Stimulated activated CD8-positive, alpha-beta memory T cell treated with anti-CD3 and anti-CD28 coated beads, Interleukin-4, amount 100 ng/mL, for 1 hour (primary cell): ENCODE measurements at places on chromosomes 2 and 18.

DNA sequence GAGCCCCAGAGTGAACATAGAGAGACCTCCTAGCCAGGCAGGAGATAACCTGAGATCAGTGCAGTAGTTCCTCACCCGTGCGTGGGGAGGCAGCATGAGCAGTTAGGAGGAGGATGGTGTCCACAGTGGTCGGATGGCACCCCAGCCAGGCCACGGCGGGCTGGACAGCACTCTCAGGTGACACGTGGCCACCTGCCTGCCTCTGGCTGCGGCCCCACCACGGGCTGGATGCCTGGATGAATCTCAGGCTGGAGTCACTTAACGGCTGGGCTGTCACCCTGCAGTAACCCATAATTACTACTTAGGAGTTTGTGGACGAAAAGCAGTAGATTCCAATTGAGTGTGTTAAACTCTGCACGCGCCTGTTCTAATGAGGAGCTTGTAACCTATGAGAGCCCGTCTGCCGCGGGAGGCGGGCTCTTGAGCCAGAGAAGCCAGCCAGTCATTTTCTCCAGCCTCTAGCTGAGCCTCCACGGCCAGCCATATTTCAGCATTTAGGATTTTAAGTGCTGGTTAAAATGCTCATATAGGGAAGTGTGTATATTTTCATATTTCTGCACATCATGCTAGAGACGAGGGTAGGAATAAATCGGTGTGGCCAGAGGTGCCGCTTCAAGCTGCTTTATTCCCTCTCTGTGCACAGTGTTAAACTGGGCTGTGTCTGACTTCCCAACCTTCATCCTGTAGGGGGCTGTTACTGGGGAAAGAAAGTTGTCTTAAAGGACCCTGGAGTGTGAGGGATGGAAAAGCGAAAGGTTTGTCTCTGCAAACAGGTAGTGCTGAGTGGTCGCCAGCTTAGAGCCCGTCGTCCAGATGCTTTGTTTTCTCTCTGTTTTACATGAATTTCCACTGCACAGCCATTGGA, 144.0 kb downstream of the GLI2 start:
- DNase-seq, result no peak

- no peak for DNase-seq
These were observed 244.1 kb upstream of the RBBP8 start for GRCh38 chr18:22688877-22689496.

DNA sequence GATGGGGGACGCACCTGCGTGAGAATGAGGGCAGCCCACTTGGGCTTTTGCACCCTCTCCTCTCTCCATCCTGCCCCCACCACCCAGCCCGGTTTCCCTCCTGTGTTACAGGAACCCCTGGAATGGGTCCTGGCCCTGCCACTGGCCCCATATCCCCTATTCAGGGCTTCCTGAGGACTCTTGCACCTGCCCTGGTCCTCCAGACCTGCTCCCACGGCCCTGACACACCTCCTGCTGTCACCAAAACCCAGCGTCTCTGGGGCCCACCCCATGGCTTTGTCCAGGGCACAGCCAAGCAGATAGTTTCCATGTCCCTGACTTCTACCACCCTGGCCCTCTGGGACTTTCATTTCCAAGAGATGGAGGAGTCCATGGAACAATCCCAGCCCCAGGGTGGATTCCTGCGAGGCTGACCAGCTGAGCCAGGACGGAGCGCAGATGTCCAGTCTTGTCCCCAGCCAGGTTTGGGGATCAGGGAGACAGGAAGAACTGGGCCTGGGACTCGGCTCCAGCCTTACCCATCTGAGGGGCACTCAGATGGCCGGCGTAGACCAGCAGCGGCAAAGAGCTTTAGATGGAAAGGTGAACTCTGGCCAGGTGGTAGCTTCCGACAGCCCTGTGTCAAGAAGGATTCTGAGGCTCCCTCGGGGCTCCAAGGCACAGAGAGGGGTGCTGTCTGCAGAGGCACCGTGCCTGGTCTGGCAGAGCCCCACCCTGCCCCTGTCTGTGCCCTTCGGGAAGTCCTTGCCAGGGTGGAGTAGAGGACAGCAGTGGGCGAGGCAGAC, 12.0 kb downstream of the GPR35 start:
- DNase-seq, result no peak

DNA sequence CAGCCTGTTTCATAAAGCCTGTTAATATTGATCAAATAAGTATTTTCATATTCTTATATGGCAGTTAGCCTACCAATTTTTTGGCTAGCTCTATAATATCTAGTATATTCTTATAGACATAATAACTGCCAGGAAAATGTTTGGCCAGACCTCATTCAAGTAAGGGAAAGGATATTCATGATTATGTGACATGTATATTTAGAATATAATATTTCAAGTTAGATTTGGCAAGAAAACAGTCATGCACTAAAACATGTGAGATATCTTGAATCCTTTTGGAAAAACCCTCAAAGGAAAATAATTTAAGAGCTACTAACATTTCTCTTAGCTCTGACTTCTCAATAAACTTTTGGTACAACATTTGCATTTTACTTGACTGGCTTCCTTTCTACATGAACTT, 694.1 kb downstream of the PLCL1 start:
- no peak for DNase-seq

GRCh38 chr2:9556121-9556743, 602 bp upstream of the ADAM17 start:
- peak; percentile 4 for DNase-seq

DNA sequence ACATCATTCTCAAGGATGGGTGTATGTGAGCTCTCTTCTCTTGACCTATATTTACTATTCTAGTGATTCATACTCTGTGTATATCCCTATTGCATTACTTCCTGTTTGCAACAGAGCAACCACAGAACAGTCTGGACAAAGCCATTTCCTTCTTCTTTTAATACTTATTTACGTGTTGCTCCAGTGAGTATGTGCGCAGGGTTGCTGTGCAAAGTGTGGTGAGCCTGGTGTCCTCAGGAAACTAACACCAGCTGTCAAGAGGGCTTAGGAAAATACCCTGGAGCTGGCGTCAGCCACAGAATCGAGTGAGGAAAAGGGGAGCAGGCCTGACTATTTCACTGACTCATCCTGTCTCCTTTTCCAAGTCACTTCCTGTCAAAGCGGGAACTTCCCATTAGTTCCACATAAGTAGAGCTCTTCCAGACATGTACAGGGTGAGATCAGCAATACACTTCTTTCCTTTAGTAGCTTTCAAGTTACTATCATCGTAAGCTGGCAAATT, 214.1 kb upstream of the COPS8 start:
- DNase-seq, result no peak

DNA sequence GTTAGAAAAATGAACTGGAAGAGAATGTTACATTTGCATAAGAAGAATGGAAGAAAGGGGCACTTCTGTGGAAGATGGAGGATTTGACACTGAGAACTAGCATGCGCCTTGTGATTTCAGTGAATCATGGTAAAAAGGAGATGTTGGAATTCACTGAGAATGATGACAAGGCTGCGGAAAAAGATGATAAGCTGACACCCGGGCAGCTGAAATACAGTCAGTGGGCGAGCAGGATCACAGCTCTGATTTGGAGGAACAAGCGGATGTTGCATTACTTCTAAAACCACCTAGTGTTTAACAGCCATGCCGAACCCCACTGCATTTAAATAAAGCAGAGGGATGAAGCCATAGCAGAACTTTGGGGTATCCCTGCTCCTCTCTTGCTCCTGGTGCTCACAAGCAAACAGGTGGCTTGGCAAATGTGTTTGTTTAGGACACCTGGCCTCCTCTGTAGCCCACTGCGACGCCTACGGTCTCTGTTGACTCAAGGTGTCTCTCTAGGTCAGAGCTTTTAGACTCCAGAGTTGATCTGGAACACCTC, 134.9 kb downstream of the NDUFA10 start:
- DNase-seq, result no peak
